ENCODE measurements at places on chromosomes 7 and 10.

DNA sequence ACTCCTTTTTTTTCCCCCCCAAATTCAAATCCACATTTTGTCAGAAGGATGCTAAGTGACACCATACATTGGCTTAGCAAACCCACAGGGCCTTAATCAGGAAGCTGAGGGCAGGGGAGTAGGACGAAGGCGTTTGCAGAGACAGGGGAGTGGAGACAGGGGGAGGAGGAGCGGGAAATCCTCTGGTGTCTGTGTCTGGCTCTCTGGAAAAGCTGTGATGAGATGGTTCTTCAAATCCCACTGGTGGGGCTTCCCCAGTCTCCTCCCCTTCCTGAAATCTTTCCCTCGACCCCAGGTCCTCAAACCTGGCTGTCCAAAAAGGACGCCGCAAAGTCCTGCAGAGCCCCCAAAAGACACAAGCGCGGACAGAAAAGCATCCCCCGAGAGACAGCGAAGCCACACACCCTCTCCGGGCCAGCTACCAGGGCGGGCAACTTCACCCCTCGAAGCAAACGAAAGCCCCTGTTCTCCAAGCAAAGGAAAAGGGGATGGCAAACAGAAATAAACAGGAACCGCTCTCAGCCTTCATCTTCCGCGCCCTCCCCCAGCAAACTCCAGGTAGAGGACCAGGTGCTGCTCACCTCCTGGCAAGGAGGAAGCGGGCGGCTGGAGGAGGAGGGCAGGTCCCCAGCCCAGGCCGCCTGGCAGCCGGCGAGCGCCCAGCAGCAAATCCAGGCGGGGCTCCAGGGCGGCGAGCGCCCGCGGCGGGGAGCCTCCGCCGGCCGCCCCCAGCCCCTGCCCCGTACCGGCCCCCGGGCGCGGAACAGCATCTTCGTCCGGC lies 520 bp downstream of the ELAPOR2 start:
- DNase-seq, result no peak

GRCh38 chr7:133742709-133743538 lies 384.2 kb upstream of the LRGUK start:
- no peak for DNase-seq

GRCh38 chr10:62045765-62046521 lies 144.4 kb downstream of the ARID5B start:
- no peak for DNase-seq

DNA sequence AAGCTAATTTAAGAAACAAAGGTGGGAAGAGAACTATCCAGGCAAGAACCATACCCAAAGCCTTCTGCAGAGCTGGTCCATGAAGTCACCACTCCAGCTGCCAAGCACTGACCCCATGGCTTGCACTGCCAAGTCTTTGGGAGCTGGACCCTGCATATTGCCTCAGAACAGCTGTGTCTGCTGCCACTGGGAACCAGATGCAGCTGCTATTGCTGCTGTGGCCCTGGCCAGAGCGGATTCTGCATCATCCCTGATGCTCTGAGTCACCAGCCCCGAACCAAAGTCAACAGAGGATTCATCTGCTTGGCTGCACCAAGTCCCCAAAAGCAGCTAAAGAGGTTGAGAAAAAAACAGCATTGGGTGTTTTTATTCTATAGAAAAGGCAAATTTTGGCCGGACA lies 39.2 kb upstream of the GSAP start:
- no peak for DNase-seq

DNA sequence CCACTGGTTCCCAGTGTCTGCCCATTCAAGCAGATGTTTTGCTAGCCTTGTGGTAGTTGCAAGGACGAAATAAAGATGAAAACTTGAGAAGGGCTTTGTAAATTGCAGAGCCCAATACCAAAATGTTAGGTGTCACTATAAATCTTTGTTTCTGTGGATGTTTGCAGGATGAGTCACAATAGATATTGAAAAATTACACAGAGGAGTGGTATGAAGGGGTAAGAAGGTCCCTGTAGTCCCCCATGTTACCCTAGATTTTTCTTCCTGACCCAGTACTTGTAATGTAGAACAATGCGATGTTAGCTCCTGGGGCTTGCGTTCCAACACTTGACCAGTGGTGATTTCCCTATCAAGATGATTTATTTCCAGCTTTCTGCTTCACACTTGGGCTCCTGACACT lies 102.6 kb upstream of the LYZL1 start:
- DNase-seq, result no peak

DNA sequence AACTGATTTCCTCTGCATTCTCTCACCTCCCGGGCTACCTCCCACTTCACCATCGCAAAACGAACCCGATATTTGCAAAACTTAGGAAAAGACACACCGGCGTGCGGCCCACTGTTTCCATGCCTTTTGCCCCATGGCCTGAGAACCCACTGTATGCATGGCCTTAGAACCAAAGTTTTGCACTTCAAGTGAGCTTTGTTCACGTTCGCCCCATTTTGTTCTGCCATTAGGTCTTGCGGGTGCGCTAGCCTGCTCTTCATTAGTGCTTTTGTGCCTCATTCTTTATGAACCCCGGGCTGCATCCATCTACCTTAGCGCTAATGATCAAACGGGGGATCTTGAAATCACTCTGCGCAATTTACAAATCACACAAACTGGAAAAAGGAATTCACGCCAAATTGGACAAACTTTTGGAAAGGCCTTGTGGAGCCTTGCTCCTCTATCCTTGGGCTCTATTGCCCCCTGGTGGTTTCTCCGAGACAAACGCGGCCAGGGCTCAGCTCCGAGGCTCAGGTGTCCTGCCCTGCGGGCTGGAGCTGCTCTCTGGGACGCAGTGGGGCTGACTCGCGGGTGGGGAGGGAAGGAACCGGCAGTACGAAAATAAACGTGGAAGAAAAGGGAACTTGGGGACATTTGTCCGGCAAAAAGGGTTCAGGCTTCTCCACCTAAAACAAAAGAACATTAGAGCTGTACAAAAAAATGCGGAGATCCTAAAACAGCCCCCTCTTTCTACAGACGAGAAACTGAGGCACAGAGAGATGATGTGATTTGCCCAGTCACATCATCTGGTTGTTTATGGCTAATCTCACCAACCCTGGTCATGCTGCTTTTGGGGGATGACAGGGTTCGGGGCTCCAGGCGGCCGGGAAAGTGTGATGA lies 300.4 kb upstream of the NFE2L3 start:
- no peak for DNase-seq

GRCh38 chr10:12833451-12833850 lies 168.1 kb downstream of the CCDC3 start:
- DNase-seq, result no peak

GRCh38 chr10:49106451-49106850 lies 8.9 kb downstream of the VSTM4 start:
- DNase-seq, result no peak

DNA sequence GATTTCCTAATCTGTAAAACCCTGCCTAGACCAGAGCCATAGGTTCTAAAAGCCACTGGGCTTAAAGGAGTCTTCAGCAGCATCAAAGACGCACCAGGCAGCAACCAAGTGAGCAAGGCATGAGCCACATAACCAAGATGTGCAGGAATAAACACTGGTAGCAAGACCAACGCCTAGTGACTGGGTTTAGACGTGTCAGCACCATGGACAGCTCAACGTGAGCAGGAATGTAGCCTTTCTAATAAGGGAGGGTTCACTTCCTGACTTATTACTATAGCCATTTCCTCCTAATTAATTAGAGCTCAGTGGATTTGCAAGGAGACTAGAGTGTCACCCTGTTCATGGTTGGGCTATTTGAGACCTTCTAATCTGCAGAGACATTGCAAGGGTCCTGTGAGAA lies 223.7 kb downstream of the LHFPL3 start:
- DNase-seq, result no peak

- no peak for DNase-seq
Observed at GRCh38 chr7:37480041-37481031, 31.7 kb upstream of the ELMO1 start.

GRCh38 chr10:7561985-7562384 lies 104.8 kb downstream of the ITIH5 start:
- DNase-seq, result no peak

DNA sequence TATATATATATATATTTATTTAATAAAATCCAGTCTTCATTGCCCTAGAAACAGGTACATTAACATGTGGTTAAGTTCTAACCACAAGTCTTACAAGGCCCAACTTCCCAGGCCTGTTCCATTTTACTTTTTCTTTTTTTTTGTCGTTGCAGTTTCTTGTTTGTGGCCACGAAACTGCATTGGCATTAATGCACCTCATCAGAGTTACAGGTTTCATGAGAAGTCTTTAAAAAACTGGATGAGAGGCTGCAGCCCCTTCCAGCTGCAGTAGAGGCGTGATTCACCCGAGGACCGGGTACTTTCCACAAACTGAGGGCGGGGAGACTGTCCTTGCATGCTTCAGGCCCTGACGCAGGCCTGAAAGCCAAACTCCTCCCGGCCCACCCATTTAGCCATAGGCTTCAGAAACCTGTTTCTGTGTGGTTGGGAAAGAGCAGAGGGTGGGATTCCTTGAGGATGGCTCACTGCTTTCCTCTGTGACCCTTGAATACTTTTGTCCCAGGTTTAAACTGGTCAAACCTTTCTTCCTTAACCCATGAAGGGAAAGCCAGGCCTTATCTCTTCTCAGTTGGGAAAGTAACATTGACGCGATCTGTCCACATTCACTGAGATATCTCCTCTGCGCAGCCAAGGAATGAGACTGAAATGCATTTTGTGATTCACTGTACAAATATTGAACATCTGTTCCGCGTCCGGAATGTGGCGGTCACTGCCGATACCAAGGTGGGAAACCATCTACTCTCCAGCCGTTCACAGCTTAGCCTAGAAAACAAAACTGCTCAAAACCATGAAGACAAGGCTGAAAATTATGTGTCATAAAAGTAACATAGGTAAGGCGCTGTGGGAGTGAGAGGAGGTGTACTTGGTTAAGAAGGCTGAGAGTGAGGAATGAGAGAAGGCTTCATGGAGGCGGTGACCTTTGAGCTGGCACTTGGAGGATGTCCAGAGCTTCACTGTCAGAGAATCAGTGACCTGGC lies 311.7 kb downstream of the GATA3 start:
- DNase-seq, result peak; percentile 49

- DNase-seq, result no peak
Observed at GRCh38 chr10:45080331-45080730, 79.6 kb downstream of the ZNF22 start.

DNA sequence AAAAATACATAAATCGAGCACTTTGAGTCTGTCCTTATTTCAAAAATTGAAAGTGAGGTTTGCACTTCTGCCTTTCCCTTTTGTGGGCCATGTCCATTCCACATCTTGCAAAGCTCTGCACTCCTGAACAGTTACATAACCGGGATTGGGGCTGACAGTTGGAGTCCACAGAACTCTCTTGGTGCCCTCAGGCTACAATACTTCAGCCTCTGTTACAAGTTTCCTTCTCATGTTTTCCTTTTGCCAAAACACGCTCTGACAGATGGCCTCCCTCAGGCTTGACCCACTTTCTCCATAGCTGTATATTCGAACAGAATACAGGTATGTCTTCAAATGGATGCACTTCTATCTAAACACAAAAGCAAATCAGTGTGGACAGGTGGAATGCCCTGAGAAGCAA lies 335.9 kb downstream of the WDR37 start:
- no peak for DNase-seq

- DNase-seq, result no peak
Observed at GRCh38 chr7:139676390-139676789, 101.4 kb downstream of the HIPK2 start.

- DNase-seq, result no peak
Observed at GRCh38 chr7:29090836-29091601, 55.3 kb downstream of the CPVL start.

GRCh38 chr7:17207220-17207619 lies 91.2 kb upstream of the AHR start:
- DNase-seq, result no peak

DNA sequence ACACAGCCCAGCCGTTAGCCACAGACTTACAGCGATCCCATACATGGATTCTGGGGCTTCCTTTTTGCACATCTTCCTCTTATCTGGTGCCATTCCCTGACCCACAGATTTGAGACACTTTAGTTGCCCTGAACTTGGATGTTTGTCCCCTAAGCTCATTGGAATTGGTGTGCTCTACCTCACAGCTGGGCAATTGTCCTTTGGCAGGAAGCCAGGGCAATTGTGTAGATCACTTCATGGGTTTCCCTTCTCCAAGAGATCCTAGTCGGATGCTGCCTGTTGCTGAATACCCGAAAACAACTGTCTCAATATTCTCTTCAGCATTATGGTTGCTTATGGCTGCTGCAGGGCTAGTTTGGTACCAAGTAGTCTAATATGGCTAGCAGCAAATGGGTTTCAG lies 470.7 kb upstream of the MKI67 start:
- no peak for DNase-seq

All from central memory CD8-positive, alpha-beta T cell (primary cell).